ENCODE measurements at places on chromosomes 4 and X.

GRCh38 chr4:150229520-150229919 is 151.3 kb downstream of the DCLK2 start:
- no peak for DNase-seq

DNA sequence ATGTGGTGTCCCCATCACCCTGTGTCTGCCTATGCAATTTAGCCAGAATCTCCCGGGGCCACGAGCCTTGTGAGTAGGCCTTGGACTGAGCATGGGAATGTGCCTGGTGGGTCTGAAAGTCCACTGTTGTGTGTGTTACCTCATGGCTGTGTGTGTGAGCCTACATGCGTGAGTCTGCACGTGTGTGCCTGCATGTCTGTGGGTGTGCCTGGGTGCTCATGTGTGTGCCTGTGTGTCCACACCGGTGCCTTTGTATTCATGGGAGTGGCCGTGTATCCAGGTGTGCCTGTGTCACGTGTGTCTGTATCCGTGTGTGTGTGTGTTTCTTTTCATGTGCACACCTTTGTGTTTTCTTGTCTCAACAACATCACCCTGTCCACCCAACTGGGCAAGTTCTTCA is 14.2 kb downstream of the ATP5ME start:
- DNase-seq, result no peak

DNA sequence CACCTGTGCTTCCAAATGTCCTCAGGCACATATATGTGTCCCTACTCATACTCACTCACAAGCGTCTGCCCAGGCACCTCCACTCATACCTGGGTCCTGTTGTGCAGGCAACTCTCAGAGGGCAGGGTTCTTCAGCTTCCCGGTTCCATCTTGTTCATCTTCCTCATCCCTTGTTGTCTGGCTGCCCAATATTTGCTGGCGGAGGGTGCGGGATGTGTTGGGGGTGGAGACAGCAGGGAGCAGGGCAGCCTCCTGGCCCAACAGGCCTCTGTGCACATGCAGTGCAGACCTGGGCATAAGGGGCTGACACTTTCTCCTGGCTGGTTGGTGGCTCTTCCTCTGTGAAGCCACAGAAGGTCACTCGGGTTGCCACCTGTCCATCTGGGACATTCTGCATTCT is 32.1 kb downstream of the NBDY start:
- no peak for DNase-seq

DNA sequence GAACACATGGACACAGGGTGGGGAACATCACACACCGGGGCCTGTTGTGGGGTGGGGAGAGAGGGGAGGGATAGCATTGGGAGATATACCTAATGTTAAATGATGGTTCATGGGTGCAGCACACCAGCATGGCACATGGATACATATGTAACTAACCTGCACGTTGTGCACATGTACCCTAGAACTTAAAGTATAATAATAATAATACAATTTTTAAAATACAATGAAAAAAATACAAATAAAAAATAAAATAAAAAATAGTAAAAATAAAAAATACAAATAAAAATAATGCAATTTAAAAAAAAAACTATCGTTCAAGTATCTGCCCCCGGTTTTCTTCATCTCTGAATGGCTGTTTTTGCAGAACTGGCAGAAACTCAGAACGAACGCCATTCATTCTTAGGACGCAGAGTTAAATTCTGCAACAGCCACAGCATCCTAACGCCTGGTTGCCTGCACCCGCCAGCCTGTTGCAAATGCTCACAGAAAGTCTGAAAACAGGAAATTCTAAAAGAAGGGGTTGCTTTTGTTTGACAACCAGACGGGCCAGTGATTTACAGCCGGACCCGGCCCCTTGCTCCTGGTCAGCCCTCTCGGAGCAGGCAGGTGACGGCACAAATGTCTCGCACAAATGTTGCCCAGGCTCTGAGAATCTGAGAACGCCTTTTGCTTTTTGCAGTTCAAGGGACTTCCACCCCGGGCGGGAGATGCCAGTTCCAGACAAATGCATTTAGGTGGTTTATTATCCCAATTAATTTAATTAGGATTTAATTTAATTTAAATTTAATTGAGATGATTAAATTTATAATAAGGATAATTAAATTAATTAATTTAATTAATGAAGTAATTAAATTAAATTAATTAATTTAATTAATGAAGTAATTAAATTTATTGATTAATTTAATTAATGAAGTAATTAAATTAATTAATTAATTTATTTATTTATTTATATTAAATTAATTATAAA is 47.8 kb downstream of the CRLF2 start:
- DNase-seq, result peak; percentile 89

GRCh38 chr4:121376556-121376955 is 4.3 kb downstream of the QRFPR start:
- no peak for DNase-seq

- DNase-seq, result no peak
Measured at GRCh38 chr4:108080747-108081146, 88.0 kb downstream of the LEF1 start.

- DNase-seq, result no peak
Measured at GRCh38 chr4:19379191-19379708, 872.5 kb upstream of the SLIT2 start.

- DNase-seq, result no peak
Measured at GRCh38 chr4:139825523-139826014, 159.9 kb downstream of the MGST2 start.

GRCh38 chr4:101337688-101338087 is 9.6 kb downstream of the PPP3CA start:
- no peak for DNase-seq

DNA sequence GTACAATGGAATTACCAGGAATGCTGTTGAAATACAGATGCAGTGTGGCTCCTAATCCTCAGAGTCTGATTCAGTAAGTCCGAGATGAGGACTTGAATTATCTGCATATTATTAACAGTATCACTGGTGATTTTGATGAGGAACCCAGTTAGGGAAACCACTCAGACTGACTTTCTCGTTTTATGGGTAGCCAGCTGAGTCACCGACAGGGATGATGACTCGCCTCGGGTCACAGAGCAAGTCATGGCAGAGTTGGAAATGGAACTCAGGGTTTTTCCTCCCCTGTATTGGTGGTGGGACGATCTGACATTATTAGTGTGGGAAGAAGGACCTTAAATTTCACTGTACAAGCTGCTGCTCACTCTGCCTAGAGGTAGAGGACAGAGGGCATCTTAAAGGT is 51.3 kb downstream of the RTL9 start:
- no peak for DNase-seq

GRCh38 chr4:114684462-114684861 is 85.9 kb downstream of the UGT8 start:
- DNase-seq, result no peak

DNA sequence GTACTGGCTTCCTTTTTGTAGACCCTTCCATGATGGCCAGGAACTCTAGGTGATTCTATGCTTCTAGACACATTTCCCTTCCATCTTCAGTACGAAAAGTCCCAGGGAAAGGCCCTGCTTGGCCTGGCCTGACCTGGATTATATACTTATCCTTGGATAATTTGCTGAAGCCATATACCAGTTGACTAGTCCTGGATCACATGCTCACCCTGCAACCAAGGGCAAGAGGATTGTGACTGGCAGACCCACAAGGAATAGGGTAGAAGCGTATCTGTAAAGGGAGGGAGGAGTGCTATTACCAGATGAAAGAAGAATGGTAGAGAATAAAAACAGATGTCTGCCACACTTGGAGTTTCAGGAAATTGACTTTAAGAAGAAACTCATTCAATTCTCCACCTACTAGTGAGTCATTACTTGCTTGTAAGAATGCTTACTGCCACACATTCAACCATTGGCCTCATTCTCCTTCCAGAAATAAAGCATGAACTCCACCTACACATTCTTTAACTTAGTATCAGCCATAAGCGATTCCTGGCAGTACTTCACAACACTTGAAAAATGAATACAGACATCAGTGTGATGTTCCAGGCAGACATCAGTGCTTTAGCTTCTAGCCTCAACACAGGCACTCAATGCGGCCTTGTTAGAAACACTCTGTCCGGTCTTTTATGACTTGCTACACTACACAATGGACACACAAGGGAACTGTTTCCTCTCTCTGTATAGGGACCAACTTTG is 141.8 kb downstream of the CBR4 start:
- no peak for DNase-seq

DNA sequence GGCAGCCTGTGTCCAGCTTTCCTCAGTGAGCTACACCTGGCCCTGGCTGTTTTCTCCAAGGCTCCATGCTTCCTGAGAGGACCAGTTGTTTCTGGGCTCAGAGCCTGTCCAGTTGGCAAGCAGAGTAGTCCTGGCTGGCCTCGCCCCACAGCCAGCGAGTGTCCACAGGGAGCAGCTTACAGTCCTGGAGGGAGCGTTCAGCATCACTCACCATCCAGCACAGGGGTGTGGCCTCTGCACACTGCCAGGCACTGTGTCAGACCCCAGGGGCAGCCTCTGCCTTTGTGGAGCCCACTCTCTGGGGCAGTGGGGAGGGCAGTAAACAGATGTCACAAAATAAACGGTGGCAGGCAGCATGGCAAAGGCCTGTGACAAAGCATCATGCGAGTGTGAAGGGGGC is 23.9 kb downstream of the EVC start:
- no peak for DNase-seq

DNA sequence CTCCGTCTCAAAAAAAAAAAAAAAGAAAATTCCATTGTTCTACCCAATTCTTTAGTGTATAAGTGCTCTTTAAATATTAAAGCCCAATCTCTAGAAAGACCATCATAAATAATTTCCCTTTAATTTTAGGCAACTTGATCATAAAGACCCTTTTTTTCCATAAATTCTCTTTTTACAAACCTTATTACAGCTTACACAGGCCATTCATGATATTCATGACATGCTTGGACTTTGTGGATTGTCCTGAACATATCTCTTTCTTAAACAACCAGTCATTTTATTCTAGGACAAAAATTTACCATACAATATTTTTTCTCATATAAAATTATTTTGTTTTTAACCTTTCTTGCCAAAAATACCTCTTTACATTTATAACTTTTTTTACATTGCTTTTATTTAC is 30.5 kb downstream of the TLR8 start:
- no peak for DNase-seq

- DNase-seq, result no peak
Measured at GRCh38 chr4:126051689-126052424, 737.1 kb downstream of the FAT4 start.

DNA sequence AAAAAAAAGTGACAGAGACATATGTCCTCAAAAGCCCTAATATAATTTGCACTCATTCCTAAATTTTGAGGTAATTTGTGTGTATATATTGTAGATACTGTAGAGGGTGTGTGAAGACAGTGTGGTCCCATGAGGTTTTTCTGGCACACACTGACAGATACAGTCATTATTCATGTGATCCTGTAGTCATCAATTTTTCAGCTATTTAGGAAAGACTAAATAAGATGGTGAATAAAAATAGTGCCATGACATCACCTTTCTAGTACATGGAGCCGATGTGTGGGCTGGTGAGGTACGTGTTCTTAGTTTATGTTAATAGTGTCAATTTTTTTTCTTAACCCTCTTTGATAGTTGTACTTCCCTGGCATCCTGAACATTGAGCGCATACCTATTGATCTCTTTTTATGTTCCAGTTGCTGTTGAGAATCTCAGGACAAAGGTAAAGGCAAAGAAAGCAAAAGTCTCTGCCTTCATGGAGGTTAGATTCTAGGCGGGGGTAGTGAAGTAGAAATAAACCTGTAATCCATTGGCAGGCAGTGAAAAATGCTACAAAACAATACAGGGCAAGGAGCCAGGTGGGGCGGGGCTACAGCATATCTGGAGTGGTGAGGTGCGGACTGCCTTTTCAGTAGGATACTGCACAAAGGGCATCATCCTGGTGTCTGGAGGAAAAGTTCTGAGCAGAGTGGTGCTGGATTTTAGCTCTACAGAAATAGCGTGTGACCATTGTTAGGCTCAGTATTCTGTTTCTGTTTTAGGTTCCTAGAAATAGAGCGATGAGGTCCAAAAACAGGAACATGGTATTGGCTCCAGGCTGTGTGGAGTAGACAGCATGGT is 93.8 kb downstream of the ARHGAP10 start:
- DNase-seq, result no peak

- DNase-seq, result no peak
Measured at GRCh38 chr4:57200799-57201327, 90.7 kb upstream of the IGFBP7 start.

- DNase-seq, result no peak
Measured at GRCh38 chr4:141913928-141914327, 277.5 kb downstream of the IL15 start.

DNA sequence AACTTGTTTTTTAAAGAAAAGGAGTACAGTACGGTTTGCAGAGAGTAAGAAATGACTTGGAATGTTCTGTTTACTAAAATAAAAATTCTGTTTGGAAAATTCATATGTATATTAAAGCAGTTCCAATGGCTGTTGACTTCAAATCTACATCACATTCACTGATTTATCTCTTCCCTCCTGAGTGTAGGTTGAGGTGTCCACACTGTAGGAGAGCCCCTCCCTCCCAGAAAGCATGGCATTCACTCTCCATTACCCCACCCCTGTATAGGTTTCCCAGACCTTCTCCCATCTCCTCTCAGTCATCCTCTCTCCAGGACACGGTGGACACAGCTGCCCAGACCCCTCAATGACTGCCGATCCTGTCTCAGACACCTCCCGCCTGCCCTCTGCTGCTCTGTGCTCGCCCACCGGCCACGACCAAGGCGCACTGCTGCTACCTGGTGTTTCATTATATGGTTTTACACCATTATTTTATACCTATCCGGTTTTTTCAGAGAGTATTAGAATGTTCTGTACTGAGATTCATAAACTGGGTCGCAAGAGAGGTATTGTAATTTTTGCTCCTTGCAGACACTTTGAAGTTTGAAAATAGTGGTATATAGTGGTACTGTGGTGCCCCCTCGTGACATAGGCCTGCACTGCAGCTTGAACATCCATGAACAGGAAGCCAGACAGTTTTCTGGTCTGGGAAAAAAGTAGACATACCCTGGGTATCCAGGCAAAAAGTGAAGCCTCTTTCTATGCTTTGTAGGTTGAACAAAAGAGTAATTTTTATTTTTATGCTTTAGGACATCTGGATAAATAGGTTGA is 38.8 kb upstream of the BEX4 start:
- peak; percentile 61 for DNase-seq

GRCh38 chrX:48702032-48702431 is 5.5 kb downstream of the SUV39H1 start:
- DNase-seq, result no peak

DNA sequence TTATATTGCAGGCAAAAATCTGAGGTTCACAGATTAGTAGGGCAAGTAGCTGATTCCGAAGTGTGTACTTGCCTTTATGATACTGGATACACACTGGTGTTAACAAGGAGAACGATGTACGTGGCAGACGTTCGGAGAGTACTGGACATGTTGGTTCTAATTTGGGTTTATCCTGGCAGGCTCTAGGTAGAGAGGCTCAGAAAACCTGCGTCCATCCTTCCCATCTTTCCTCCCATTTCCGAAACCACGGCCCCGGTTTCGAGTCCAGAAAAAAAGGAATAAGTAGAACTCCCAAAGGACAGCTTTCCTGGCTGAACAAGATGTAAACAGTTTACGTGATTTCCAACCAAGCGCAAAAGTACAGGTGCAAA is 351 bp upstream of the SLC30A9 start:
- DNase-seq, result no peak

DNA sequence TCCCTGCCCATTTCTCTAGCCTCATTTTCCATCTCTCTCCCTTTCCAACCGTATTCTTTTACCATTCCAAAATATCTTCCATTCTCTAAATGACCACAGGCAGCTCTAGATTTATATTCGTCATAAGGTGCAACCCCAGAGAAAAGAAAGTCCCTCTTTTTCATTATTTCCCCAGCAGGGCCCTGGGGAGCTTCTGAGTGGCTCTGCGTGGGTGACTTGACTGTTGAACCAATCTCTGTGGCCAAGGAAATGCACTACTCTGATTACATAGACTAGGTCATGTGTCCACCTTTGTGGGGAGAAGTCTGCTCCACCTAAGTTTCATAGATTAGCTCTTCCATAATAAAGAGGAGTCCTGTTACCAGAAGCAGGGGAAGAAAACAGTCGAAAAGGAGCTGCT is 51.4 kb downstream of the ATOH1 start:
- DNase-seq, result no peak
